ENCODE measurements at places on chromosomes 4 and X.

DNA sequence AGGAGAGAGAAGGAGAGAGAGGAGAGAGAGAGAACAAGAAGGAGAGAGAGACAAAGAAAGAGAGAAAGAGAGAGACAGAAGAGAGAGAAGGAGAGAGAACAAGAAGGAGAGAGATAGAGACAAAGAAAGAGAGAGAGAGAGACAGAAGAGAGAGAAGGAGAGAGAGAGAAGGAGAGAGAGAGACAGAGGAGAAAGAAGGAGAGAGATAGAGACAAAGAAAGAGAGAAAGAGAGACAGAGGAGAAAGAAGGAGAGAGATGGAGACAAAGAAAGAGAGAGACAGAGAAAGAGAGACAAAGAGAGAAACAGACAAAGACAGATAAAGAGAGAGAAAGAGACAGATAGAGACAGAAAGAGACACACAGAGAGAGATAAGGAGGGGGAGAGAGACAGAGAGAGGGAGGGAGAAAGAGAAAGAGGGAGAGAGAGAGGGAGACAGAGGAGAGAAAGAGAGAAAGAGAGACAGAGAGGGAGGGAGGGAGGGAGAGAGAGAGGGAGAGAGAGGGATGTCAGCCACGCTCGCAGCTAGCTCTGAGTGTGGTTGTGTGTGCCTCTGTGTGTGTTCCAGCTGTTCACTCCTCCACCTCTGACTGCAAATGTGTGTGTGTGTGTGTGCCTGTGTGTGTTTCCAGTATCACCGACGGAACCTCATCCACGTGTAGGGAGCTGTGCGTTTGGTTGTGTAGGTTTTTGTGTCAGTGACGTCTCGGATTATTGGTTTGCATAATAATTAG lies 105.8 kb downstream of the CRLF2 start:
- no peak for DNase-seq

DNA sequence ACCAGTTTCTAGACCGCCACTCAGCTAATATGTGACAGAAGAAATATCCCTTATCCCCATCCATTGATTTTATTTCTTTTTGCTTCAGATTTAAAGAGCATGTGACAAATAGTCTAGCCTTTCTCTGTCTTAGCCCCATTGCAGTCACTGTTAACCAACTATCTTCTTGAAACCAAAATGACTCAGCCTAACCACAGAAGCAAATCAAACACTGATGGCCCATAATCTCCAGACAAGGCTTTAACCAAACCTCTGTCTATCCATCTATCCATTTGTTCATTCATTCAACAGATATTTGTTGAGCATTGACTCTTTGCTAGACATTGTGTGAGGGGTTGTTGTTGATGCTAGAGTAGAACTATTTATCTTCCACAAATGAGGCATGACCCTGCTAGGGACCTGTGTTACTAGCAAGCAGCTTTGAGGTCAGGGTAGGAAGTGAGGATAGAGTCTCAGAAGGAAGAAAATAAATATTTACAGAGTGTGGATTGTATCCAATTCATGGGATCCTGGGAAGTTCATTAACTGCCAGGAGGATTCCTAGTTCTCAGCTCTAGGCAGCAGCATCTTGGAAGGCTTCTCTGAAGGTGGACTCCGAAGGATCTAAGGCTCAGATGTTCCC lies 22.5 kb downstream of the HNRNPH2 start:
- DNase-seq, result no peak

DNA sequence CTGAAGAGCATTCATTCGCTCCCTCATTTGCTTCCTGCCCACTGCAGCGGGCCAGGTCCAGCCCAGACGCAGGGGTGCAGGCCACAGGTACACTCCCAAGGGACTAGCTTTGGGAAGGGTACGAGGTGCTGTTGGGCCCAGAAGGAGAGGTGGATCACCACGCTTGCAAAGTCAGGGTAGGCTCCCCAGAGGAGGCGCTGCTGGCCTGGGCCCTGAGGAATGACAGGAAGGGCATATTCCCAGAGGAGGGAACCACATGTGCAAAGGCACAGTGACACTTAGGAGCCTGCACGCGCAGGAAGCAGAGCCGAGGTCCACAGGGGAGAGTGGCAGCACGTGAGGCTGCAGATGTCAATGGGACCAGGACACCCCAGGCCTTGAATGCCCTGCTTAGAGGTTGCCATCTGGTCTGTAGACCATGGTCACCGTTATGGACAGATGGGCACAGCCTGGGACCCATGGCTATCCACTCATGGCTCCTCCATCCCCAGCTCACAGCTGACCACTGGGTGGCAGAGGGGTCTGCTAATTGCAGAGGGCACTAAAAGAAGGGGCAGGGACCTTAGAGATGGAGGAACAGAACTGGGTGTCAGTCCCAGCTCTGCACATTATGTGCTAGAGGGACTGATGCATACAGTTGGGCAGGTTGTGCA lies 7.9 kb downstream of the HTRA3 start:
- DNase-seq, result no peak

GRCh38 chrX:134883137-134883700 lies 107.6 kb upstream of the SMIM10 start:
- no peak for DNase-seq

- no peak for DNase-seq
These were observed 68.0 kb downstream of the CCNG2 start for GRCh38 chr4:77225022-77225421.

- no peak for DNase-seq
These were observed 119.2 kb downstream of the SCLT1 start for GRCh38 chr4:128974136-128974581.
